NCI-H146 (cell line): ENCODE measurements at places on chromosomes 16 and 17.

- no peak for DNase-seq
Measured at GRCh38 chr17:8122422-8122923, 1.4 kb downstream of the HES7 start.

GRCh38 chr16:2785101-2785991 lies 2.0 kb downstream of the PRSS33 start:
- DNase-seq = peak; percentile 58

DNA sequence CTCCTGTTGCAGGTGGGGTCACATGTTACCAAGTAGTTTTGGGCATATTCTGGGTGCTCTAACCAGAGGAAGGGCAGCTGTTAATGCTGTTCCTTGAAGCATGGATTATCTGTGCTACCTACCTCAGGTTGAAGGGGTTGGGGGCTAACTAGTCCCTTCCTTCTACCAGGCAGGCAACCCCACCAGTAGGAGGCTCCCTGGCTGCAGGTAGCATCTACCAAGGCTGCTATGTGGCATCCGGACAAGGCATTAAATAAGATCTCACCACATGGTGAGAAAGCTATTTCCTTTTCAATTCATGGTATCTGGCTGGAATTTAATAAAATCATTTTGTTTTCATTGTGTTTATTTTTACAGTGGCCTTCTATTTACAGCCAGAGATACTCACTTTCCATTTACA lies 62.5 kb downstream of the CACNG3 start:
- DNase-seq = peak; percentile 1

DNA sequence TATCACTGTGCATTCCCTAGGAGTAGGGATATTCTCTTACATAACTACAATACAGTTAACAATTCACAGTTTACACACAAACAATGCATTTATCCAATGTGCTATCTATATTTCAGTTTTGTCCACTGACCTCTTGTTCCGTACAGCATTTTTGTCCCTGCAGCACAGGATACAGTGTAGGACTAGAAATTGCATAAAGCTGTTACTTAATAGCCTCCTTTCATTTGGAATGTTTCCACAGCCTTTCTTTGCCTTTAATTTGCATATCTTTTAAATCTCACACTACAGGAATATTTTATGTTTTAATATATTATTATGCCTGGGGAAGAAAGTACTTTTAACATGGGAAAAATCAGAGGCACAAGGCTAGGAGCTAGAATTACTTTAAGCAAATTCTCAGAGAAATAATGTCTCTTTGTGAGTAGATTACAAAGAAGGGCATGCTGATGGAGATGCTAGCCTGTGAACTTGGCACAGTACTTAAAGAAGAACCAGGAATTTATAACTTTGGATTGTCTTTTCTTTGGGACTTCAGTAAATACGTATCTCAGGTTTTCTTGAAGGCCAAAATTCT lies 144.3 kb downstream of the ITFG1 start:
- DNase-seq = no peak

DNA sequence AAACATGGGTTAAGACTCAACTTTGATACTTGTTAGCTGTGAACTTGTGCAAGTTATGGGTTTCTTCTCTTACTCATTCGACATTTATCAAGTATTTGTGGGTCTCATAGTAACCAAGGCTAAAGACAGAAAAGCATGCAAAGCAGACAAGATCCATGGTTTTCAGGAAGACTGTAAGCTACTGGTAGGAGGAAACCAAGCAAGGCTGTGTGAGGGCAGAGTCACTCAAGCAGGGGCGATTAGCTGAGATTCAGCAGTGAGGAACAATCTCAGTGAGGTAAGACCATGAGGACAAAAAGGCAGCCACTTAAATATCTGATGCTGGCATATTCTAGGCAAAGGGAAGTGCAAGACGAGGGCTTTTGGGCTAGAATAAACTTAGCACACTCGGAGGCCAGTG lies 29.5 kb downstream of the MBTD1 start:
- DNase-seq = no peak

GRCh38 chr17:63665527-63666214 lies 34.3 kb downstream of the LIMD2 start:
- no peak for DNase-seq

DNA sequence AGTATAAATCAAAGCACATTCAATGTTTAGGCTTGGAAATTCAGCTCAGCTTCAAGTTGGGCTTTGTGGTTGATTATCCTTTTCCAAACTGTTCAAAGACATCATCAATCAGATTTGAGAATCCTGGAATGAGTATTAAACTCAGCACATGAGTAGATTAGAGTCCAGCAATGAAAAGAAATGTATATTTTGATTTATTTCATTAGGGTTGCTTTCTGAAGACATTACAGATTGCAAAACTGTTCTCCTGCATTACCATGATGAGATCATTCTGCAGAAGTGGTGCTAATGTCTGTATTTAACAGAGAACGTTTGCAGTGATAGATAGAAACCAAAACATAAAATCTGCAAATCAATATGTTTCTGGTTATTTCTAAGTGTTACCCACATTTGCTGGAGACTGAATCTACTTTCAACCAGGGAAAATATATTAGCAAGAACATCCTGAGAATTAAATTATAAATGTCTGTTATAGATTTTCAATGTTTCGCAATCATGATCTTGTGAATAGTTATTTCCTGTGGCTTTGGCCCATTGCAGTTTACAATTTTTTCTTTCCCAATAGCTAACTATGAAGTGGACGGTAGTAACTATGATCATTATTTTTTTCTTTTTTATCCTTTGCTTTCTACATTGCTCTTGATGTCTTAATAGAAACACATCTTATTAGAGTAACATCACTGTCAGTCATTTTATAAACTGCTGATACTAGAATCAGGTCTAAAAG lies 1125.7 kb upstream of the GOT2 start:
- no peak for DNase-seq

- DNase-seq = peak; percentile 20
Measured at GRCh38 chr16:785563-786535, 2.3 kb downstream of the RPUSD1 start.

GRCh38 chr17:77772461-77772897 lies 186.0 kb upstream of the TNRC6C start:
- DNase-seq = peak; percentile 43

- DNase-seq = no peak
Measured at GRCh38 chr17:48676963-48677558, 45.3 kb downstream of the PRAC1 start.

- DNase-seq = no peak
Measured at GRCh38 chr16:74902161-74902560, 82.8 kb downstream of the WDR59 start.

GRCh38 chr17:74922694-74923537 lies at the start of gene USH1G:
USH1G (minus strand) TSS chr17:74923255; CDS start chr17:74923073, 182 bp downstream.
- DNase-seq = peak; percentile 47

DNA sequence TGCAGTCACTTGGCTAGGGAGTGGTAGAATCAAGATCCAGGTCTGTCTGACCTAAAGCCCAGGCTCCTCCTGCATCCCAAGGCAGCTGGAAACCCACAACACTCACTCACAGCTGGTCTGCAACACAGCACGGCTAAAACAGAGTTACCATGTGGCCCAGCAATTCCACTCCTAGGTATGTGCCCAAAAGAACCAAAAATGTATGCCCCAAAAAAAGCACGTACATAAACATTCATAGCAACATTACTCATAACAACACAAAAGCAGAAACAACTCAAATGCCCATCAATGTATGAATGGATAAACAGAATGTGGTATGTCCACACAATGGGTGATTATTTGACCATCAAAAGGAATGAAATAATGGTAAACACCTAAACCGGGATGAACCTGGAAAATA lies 8.9 kb downstream of the TVP23A start:
- no peak for DNase-seq

DNA sequence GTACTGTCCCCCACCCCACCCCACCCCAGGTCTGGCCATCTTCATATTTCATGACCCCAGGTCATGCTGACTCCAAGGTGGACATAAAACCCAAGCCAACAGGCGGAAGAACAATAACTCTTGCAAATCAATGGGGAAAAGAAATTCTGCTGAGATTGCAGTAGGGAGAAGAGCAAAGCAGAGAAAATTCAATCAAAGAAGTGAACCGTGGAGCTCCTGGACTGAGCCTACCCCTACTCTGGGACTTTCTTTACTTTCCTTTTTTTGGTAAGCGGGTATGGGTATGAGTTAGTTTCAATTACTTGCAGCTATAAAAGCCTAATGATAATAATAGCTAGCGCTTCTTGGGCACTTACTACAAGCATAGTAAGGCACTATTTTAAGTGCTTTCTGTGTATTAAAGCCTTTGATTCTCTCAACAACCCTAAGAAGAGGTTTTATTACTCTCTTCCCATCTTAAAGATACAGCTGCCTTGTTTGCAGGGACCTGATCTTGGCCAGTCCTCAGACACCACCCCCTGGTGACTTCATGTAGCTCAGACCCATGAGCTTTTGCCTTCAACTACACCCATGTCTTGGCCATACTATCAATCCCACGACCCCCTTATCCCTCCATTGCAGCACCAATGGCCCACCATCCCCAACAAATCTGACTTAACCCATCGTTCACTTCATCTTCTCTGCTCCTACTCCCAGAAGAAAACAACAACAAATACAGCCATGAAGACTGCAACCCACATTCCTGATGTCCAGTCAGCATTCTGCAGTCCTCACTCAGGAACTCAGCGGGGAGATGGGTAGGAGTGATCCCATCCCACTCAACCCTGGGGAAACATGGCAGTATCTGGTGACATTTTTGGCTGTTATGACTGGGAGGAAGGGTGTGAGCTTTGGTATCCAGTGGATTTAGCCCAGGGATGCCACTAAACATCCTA lies 4.4 kb downstream of the GGA2 start:
- no peak for DNase-seq

GRCh38 chr16:85395207-85395912 lies 217.8 kb upstream of the GSE1 start:
- DNase-seq = no peak

DNA sequence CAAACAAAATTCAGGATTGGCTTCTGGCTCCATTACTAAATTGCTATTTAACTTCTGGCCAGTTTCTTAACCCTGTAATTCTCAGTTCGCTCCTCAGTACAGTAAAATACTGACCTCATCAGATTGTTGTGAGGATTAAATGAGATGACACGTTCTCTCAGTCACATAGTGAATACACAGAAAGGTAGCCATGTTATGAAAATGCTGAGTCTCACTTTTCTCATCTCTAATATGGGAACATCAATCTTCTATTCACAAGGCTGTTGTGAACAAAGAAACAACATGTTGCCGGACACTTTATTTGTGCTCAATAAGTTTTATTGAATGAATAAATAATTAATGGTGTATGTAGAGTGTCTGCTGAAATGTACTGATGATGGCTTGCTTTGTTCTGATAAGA lies 924.5 kb upstream of the GOT2 start:
- DNase-seq = no peak

GRCh38 chr16:87850009-87851006 lies 19.0 kb downstream of the SLC7A5 start:
- peak; percentile 5 for DNase-seq

GRCh38 chr17:36132421-36132831 lies 28.8 kb downstream of the CCL4 start:
- DNase-seq = no peak

DNA sequence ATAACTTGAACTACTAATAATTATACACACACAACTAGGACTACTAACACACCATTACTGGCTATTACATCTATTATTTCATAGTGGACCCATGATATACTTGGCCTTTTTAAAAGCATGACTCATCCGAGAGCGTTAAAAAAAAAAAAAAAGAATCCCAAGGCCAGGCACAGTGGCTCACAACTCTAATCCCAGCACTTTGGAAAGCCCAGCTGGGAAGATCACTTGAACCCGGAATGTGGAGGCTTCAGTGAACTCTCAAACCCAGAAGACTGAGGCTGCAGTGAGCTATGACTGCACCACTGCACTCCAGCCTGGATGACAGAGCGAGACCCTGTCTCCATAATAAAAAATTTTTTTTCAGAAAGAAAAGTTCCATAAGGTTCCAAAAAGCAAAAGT lies 3.1 kb downstream of the GLG1 start:
- no peak for DNase-seq

GRCh38 chr17:11986179-11986941 lies 10.9 kb downstream of the ZNF18 start:
- DNase-seq = no peak

GRCh38 chr16:29840240-29840639 lies 20.0 kb downstream of the MVP start:
- no peak for DNase-seq

- DNase-seq = no peak
Measured at GRCh38 chr17:49836111-49837030, 11.5 kb downstream of the TAC4 start.

DNA sequence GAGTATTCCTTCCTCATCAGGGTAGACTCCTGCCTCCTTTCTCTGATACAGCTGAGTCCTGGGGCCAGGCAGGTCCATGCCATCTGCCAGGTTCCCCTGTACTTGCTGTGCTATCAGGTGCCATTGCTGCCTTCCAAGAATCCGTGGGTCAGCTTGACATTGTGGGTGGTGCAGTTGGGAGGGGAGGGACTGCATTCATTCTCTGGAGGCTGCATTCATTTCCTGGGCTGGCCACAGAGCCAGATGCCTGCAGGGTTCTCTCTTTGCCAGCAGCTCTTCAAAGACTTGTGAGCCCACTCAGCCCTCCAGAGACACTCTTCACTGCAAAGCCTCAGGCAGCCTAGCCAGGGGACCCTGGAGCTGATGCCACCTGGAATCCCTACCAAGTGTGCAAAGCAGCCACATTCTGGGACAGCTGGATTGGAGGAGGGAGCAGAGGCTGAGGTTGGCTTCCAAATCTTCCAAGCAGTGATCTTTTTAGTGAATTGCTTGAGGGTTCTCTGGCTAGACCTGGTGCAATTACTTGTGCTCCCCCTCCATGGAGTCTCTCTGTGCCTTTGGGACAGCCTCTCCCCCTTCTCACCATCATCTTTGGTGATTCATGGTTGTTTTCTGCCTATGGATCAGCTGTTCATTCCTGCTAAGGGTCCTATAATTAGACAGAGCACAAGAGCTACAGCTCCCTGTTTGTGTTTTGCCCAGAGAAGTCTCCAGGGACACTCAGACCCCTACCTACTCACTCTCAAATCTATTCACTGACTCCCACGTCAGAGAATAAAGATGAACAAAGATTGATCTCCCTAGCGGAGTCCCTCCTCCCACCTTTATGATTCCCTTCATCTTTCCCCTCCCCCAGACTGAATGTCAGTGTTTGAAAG lies 20.9 kb downstream of the ANKFN1 start:
- DNase-seq = no peak

DNA sequence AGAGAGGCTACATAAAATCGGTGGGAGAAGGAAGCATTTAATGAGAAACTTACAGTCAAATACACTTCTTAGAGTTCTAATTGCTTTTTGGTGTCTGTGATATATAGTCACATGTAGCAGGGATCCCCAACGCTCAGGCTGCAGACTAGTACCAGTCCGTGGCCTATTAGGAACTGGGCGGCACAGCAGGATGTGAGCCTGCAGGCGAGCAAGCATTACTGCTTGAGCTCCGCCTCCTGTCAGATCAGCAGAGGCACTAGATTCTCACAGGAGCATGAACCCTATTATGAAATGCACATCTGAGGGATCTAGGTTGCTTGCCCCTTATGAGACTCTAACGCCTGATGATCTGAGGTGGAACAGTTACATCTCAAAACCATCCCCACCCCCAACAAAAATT lies 158.5 kb downstream of the TANC2 start:
- no peak for DNase-seq

GRCh38 chr17:10421900-10422542 lies at the start of gene MYH8:
MYH8 (minus strand) TSS chr17:10421950; CDS start chr17:10420227, 1,723 bp downstream.
- no peak for DNase-seq

- DNase-seq = no peak
Measured at GRCh38 chr17:7747635-7748071, 30.1 kb downstream of the DNAH2 start.
